ENCODE measurements at places on chromosomes 3 and 15.

- no peak for DNase-seq
These were observed 20.2 kb upstream of the CORO2B start for GRCh38 chr15:68558318-68559305.

- DNase-seq, result no peak
These were observed 77.6 kb downstream of the CLDN11 start for GRCh38 chr3:170496026-170496867.

DNA sequence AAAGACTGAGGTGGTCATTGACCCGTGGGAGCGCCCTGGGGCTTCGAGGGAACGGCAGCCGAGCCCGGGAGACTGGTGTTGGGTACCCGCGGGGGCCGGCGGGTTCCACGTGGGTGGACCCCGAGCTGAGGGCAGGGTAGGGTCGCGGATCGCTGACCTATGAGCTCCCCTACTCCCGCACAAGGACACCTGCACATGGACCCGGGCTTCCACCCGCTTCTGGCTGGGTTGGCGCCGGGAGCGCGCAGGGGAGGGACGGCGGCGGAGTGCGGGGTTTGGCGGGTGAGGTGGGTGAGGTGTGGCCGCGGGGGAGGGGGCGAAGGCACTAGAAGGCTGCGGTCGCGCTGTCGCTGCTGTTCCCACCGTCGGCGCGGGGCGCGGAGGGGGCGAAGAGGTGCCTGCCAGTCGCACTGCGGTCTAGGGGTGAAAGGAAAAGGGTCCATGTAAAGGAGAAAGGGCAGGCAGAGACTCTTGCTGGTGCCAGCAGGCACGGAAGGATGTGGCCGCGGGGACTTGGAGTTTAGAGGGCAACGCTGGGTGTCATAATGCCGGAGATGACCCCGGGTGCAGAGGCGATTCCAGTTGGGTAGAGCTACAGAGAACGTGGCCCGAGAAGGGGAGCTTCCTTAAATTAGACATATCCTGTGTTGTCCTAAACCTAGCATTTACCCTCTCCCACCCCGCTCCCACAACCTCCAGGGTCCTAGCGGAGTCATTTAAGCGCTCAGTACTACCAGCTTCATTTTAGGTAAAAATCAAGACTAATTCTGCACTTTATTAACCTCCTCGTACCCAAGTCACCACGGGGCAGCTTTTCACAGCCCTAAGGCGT, 245.9 kb upstream of the TOPAZ1 start:
- peak; percentile 24 for DNase-seq

DNA sequence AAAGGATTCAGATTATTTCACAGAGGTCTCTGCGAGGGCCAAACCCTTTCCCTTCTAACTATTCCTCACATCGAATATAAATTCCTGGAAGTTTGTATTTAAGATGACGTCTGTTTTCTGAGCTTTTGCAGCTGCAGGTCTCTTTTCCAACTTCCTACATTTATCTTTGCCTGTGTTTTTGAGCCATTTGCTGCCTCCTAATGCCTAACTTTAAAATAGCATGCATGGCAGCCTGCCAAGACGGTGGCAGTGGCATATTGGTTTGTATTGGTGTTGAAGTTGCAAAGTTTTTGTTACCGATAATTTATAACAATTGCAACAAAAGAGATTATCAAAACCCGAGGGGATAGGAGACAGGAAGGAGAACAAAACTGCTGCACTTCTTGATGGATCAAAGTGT, 187.1 kb upstream of the DNAJC19 start:
- DNase-seq, result peak; percentile 20

DNA sequence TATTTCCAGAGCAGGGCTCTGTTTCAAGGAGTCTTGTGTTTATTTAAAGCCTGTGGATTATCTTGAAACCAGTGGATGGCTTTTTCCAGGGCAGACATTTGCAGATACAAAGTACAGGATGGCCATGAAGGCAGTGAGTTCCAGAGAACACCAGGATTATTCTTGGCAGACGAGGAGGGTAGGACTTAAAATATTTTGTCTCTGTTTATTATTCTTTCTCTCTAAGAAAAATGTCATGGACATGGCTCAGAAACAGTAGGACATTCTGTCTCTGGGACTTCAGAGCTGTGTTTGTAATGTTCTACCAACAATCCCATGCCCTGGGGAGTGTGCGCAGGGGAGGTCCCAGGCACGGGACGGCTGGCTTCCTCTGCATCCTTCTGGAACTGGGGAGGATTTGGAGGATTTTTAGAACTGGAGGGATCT, 125.9 kb downstream of the ATP10A start:
- DNase-seq, result no peak
